ENCODE measurements at places on chromosomes 4 and X.

DNA sequence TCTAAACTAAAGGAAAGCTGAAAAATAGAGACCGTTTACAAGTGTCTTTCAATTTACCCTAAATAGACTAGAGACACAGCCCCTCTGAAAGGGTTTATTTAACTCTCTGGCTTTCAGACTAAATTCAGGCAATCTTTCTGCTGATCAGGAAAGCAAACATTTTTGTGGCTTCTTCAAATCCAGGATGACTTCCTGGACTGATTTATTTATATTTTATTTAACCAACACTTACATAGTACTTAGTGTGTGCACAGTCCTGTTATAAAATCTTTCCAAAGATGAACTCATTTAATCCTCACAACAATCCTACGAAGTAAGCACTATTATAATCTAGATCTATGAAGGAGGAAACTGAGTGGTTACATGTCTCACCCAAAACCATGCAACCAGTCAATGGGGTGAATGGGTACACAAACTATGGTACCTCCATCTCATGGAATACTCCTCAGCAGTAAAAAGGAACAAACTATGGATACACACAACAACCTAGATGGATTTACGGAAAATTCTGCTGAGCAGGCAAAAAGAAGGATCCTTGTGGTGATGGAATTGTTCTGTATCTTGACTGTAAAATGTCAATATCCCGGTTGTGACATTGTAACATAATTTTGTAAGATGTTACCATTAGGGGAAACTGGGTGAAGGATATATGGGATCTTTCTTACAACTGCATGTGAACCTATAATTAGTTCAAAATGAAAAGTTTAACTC is 64.1 kb upstream of the MAMLD1 start:
- no peak for DNase-seq

DNA sequence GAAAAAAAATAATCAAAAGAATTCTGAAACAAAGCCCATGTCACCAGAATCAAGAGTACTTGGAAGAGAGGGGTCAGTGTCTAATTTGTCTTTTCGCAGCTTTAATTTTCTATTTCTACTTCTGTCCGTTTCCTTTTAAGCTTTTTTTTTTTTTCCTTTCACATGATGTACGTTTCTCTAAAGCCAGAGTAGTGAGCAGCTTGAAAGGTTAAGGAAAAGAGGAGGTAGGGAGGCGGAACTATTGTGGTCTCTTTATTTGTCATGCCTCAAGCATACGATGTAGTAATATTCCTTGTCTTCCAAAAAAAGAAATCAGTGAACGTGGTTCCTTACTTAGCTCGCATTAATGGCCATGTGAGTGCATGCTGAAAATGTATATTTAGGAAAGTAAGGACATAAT is 311.5 kb downstream of the TENM3 start:
- DNase-seq = no peak

DNA sequence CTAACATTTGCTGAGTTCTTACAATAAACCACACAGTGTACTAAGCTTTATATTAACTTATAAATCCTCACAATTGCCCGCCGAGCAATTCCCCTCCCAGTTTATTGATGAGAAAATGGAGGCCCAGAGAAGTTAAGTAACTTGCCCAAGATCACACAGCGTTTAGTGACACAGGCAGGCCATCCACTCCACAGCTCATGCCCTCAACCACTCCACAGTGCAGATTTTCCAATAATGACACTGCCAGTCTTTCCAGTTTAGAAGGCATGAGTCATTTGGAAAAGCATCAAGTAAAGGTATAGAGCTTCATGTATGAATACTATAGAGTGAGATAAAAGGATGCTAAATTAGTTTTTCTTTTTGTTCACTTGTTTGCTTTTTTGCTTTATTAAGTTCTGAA is 208.5 kb downstream of the CAMK2D start:
- DNase-seq = no peak

DNA sequence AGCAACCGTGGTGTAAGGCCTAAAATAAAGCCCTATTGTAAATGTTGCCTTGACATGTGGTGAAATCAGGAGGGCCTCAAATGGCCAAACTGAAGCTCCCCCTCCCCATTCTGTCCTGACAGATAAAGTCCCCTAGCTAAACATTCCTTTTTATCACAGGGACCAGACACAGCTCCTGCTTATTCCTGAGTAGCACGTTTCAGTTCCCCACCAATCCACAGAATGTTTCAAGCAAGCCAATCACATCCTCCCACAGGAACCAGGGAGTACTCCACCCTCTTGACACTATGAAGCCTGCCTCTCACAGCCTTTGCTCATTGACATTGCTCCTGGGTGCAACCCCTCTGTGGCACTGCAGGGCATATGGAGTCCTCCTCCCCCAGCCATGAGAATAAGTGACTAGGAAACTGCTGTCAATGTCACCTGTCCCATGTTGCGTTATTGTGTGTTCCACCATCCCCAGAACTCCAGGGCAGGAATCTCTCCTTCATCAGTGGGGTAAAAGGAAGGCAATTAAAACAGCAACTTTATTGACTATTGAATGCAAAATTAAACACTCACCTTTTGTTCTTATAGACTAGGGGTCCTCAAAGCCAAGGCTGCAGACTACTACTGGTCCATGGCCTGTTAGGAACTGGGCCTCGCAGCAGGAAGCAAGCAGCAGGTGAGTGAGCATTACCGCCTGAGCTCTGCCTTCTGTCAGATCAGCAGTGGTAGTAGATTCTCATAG is 128.1 kb downstream of the COL25A1 start:
- DNase-seq = no peak

DNA sequence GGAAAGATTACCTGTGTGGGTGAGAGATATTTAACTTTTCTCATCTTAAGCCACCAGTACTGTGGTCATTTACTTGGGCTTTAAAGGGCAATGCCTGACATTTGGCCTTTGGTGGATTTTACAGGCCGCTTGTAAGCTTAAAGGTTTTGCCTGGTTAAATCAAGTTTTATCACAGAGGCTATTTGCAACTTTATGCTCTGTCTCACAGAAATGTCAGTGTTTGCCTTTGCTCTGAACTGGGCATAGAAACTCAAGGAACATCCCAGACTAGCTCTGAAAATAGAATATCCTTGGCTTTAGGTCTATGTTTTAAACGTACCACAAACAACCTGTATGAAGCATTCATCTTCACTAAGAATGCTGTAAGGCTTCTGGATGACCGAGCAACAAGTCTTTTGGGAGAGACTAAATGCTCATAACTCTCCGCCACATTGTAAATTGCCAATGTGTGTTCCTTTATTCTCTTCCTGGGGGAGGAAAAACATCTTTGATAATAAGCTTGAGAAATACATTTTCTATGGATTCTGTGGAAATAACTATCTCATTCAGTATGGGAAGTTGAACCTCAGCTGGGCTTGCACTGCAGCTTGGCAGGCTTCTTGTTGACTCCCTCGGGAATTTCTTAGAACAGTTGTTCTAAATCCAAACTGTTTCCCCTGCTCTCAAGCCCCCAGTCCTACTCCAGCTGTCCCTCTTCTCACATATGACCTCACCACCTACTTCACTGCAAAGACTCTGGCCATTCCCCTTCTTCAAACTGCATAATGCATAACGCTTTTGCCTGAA is 105.8 kb upstream of the WDR44 start:
- no peak for DNase-seq

GRCh38 chrX:71439896-71440295 is 73.7 kb downstream of the TAF1 start:
- DNase-seq = no peak

- no peak for DNase-seq
Measured at GRCh38 chrX:16771483-16772398, 14.5 kb upstream of the TXLNG start.

DNA sequence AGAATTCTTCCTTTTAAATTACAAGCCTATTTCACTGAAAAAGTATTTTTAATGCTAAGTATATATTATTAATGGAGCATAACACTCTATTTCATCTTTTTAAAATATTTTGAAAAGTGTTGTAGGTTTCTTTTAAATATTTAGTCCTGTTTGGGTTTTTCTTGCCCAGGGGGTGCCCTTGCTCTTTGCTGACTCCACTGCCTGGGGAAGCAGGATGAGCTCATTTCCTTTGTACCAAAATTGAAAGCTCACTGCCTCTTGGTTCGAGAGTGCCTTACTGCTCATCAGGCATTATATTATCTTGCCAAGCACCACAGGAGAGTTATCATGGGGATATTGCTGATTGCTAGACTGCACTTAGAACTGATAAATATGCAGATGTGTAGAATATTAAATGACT is 819.2 kb downstream of the PCDH18 start:
- no peak for DNase-seq

DNA sequence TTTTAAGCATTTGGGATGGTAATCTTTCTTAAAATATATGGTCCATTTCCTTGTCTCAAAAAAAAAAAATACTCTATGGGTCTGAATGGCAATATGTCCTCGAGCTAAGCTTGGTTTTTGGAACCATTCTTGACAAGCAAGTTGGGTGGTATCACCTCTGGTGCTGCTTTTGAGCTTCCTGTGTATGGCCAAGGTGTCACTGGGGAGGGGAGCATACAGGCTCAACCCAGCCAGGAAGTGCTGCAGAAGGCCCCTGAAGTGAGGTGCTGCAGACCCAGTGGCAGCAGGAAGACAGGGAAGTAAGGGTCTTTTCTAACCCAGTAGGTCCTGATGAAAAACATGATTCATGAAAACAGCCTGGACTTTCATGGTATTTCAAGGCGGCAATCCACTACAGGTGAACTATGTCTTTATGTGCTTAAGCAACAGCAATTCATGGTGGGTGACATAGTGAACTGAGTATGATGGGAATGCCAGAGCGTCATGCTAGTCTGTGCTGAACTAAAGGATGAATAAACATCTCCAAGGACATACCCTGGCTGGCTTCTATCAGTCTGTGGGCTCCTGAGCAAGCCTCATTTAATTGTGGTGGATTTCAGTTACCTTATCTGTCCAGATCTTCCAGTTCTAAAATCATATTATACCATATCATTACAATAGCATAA is 15.1 kb downstream of the TRAPPC2 start:
- no peak for DNase-seq

GRCh38 chr4:150231107-150231770 is 153.0 kb downstream of the DCLK2 start:
- DNase-seq = no peak

DNA sequence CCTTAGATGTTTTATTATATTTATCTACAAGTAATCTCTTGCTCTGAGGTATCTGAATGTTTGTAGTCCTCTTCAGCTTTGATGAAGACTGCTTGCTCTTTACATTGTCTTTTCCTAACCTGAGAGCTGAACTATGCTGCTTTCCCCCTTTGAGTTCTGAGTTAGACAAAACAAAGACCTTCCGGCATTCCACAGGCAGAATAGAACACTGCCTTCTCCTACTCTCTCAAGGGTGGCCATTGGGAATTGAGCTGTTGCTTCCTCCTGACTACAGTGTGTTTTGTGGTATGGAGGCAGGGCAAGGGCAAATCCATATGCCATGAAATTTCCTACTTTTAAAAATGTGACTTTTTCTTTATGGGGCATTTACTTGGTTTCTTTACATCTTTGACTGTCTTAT is 841.0 kb downstream of the FAM133A start:
- DNase-seq = no peak
